Activated naive CD4-positive, alpha-beta T cell treated with Interleukin-2 at 50 U/mL for 16 hours (primary cell): ENCODE measurements at places on chromosomes 12 and 14.
A peak's percentile ranks its signal among the peaks of the same experiment; 100 is the strongest.

DNA sequence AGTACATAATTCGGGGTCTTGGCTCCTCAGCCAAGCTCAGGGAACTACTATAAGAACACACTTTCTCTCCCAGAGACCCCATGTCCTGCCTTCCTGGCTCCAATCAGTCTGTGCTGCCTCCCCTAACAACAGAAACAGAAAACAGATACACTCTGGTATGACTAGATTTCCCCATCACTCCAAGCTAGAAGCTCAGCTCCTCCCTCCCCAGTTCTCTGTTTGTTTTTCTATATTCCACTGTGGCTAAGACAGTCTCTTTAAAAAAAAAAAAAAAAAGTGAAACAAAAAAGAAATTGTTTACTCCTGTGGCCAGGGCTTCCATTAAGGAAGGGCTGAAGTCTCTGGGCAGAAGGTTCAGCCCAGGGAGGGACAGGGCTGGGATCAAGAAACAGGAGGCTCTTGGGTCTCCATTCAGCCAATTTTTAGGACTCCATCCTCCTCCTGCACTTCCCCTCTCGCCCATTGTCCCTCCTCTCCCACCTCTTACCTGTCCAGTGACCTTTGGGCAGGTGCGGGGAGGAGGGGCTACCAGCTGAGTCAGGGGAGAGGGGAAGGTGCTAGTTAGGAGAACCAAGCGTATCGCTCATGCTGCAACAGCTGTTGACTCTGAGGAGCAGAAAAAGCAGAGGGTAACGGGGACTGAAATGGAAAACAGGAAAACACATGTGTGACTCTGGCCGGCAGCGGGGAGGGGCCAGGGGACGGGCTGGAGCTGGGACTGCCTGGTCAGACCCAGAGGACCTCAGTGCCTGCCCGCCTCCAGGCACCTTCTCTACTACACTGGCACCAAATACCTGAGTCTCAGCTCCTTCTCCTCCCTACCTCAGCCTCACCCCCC lies 4.1 kb upstream of the SLC7A7 start:
- DNase-seq, result no peak

DNA sequence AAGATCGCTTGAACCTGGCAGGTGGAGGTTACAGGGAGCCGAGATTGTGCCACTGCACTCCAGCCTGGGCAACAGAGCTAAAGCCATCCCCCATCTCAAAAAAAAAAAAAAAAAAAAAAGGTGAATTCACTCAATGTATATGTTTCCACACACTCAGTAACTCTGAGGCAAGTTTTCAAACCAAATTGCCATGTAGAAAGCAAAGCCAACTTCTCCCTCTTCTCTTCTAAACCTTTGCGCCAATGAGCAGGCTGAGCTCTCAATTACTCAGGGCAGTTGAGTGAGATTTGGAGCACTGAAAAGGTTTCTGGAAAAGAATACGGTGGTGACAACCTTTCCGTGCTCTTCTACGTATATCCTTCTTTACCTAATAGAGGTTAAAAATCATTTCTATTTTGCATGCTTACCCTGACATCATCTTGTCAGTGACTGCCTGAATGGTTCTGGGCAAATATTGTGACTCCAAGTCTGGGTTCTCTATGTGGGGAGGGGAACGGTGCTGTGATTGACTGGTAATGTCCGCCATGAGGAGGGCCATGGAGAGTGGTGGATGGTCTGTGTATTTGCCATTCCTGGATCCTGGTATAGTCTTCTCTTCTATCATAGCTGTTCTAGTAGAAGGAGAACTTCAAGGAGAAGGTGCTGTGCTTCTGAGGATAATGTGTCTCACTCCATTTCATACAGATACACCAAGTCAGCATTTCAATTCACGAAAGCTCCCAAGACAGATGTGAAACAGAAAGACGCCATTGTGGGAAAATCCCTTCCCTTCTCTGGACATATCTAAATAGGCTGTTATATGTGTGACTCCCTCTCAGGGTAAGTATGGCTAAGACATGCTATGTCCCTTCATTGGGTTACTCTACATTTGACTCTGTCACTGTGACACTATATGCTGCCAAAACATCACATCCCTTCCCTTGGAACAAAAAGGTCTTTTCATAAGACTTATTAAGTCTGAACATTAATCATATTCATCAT lies 46.2 kb upstream of the MED13L start:
- DNase-seq, result no peak

GRCh38 chr12:19190292-19191031 lies 60.9 kb downstream of the PLEKHA5 start:
- DNase-seq, result no peak

DNA sequence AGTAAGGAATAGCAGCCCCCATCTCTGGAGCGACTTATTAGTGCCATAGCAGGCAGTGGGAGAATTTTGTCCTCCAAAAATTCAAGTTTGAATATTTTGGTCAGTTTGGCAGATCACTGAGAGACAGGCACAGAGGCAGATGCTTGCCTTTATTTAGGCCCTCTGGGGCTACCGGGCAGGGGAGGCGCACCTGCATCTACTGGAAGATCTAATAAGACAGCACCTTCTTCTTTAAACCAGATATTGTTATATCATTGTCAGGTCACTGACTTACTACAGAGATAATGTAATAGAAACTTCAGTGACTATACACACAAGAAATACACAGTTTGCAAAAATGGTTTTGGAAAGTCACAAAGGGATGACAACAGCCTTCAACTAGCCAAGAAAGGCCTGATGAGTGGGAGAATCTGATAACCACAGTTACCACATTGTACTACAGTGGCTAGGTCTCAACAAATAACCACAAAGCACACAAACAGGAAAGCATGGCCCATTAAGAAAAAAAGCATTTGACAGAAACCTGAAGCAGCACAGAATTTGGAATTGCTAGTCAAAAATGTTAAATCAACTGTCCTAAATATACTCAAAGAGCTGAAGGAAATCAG lies 56.8 kb downstream of the CDK17 start:
- DNase-seq, result no peak

DNA sequence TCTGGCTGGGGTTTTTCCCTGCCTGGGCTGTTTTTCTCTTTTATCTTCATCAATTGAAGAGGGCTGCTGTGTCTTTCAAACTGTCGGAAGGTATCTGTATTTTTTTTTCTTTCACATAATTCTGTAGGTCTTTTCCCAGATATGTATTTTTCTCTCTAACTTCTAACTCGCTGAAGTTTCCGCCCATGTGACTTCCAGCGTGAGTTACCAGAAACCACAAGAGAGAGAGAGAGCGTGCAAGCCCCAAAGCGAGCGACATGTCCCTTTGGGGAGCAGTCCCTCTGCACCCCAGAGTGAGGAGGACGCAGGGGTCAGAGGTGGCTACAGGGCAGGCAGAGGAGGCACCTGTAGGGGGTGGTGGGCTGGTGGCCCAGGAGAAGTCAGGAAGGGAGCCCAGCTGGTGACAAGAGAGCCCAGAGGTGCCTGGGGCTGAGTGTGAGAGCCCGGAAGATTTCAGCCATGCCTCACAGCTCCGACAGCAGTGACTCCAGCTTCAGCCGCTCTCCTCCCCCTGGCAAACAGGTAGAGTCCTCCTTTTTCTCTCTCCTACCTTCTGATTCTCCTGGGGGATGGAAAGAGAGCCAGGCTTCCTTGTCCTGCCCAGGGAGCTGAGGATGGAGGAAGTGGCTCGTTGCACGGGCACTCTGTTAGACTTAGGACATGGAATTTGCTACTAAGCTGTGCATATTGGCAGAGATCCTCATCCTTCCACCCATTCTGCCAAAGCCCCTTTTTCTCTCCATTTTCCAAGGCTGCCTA lies at the start of gene BATF:
Gene BATF (plus strand): TSS at position 246 of the 759 bp plus-strand sequence. CDS start 214 bp downstream, at position 460.
- peak; percentile 79 for DNase-seq

DNA sequence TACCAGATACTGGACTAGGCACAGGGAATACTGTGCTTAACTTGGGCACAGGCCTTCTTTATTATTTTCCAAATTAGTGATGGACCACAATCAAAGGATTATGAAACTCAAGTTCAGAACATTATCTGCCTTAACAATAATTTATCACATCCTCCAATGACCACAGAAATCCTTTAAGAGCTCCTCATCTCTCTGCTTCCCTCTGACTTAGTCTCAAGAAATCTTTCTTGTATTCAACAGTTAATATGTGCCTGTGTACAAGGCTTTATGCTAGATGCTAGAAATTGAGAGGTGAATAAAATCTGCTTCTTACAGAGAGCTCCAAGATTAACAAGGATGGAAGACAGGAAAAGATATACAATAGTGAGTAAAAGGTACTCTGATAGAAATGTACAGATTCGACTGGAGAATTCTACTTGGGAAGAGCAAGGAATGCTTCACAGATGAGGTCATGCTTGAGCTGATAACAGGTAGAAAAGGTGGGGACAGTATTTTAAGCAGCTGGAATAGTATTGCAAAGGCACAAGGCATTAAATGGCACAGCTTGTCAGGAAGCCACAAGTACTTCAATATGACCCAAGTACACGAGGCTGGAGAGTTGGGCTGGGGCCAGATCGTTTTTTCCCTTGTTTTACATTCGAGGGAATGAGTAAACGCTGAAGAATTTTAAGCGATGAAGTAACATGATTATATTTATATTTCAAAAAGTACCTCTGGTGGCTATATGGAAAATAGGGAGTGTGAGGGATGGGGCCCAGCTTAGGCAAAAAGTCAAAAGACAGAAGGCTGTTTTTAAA lies 55.1 kb upstream of the ARID2 start:
- no peak for DNase-seq

DNA sequence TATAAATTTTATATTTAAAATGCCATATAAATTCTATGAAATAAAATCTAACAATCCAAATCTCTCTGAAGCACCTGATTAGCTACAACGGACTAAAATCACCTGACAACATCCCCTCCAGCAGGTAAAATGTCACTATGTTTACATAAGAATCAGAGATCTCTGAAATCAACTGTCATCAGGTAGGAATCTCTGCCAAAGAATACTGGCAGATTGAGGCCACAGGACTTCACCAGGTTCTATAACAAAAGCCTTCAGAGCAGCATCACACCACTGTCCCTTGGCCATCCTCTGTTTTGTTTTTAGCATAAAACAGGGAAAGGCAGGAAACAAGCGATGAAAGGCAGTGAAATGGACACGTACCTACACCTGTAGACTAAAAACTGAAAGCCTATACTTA lies 22.1 kb downstream of the FGD6 start:
- DNase-seq, result no peak

DNA sequence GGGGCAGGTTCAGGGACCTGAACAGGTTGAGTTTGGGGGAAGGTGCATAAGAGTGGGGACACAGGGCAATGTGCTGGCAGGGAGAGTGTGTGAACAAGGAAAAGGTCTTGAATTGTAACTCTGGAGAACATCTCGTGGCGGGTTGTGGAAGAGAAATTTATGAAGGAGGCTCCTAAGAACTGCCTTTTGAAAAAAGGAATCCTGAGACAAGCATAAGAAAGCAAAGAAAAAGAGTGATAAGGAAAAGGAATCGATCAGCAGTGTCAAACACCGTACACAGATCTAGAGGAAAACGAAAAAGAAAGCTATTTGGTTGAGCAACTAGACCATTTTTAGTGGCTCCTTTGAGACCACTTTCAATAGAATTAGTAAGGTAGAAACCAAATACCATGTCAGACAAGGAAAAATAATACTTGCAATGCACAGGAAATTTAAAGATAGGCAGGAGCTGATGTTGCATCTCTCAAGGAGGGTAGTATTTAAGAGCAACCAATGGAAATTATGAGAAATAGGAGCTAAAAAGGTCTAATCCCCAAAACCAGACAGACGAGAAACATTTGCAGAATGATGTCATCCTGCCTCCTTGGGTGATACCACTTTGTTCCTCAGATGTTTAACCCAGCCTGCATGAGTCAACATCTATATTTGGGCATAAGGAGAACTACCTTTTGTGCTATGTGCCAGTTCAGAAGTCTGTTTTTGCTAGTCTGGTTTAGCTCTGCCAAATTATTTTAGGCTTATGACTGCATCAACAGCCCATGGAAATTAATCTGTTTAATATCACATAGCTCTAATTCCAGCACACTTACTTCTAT lies 64.5 kb upstream of the STK38L start:
- DNase-seq, result peak; percentile 6

DNA sequence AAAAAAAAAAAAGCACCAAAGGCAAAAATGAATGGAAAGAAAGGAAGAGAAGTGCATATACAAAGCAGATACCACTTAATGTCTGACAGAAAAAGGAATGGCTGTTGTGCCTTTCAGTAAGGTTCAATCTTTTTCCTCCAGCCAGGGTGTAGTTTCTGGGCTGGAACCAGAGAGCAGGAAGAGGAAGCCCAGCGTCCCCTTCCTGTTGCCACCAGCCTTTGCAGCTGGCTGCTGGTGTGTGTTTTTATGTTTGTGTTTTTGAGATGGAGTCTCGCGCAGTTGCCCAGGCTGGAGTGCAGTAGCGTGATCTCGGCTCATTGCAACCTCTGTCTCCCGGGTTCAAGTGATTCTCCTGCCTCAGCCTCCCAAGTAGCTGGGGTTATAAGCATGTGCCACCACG lies 64.6 kb upstream of the LTA4H start:
- no peak for DNase-seq

DNA sequence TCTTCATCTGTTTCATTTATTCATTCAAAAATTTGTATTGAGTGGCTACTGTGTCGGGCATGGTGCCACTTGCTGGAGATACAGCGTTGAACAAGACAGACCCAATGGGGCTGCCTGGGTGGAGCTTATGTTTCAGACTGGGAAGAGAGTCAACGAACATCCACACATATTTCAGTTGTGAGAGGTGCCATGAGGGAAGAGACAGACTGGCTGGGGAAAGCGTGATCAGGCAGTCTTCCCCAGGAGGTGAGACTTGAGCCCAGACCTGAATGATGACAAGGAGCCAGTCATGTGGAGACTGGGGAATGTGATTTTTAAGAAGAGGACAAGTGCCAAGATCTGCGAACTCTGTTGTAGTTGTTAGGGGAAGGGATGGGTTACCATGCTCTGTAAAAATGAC lies 12.2 kb downstream of the BICD1 start:
- no peak for DNase-seq

DNA sequence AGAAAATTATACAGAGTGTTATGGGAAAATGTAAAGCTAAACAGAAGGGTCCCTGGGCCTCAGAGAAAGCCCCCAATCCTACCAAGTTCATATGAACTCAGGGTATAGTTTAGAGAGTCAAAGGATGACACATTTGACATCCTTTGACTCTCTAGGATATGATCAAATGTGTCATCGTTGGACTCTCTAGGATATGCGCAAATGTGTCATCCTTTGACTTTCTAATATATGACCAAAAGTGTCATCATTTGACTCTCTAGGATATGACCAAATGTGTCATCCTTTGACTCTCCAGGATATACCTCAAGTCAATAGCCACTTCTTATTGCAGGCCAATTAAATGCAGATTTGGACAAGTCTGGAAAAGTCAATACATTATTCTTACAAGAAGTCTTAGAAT lies 204.8 kb upstream of the IGF1 start:
- no peak for DNase-seq

DNA sequence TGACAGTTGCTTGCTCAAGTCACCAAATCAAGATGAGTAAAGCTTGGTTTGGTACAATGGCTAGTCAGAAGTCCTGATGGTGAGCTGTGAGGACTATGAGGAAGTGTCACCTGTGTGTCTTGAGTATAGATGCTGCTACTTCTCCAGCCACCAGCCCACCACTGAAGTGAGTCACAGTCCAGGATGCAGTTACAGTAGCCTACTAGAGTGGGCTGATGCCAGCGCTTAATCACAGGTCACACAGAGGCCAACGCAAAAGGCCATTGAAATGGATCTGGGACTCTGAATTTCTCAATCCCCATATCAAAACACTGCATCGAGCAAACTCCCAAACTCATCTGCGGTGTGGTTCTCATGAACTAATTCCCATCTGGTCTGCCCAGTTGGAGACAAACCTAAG lies 223.1 kb downstream of the ANO6 start:
- DNase-seq, result no peak
